ENCODE measurements at places on chromosomes 12 and 14.
A peak's percentile ranks its signal among the peaks of the same experiment; 100 is the strongest.

- no peak overlapping the region for H3K4me3 ChIP-seq
- no peaks in the 10 kb centered on the region for H3K36me3 ChIP-seq
- no peak for DNase-seq
- H3K4me1 ChIP-seq, result no peaks in the 10 kb centered on the region
- no peak overlapping the region for H3K27ac ChIP-seq
These were observed 22.1 kb downstream of the RASSF9 start for GRCh38 chr12:85814071-85814470.

DNA sequence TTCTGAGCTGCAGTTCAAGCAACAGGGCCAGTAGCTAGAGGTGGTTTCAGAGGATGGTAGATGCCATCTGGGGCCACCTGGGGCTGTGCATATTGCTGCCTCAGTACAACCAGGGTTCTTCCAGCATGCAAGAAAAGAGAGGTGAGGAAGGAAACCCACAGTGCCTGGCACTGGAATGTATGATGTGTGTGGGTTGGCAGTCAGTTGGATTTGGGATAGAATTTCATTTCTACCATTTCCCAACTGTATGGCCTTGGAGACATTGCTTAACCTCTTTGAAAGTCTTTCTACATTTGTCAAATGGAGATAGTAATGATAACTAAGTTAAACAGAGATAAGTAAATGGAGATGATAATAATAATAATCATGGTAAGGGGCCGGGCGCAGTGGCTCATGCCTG, 10.2 kb upstream of the LRRC10 start:
- H3K4me3 ChIP-seq, result no peak overlapping the region
- H3K27me3 ChIP-seq, result no peaks in the 10 kb centered on the region
- H3K27ac ChIP-seq, result no peak overlapping the region
- H3K36me3 ChIP-seq, result no peaks in the 10 kb centered on the region
- no peaks in the 10 kb centered on the region for H3K4me1 ChIP-seq

- H3K4me1 ChIP-seq, result peaks cover 5% of the 10 kb centered on the region
- no peak overlapping the region for H3K27ac ChIP-seq
- H3K36me3 ChIP-seq, result no peaks in the 10 kb centered on the region
- no peak for DNase-seq
- no peaks in the 10 kb centered on the region for H3K27me3 ChIP-seq
These were observed 6.2 kb downstream of the TMEM120B start for GRCh38 chr12:121718653-121719239.

DNA sequence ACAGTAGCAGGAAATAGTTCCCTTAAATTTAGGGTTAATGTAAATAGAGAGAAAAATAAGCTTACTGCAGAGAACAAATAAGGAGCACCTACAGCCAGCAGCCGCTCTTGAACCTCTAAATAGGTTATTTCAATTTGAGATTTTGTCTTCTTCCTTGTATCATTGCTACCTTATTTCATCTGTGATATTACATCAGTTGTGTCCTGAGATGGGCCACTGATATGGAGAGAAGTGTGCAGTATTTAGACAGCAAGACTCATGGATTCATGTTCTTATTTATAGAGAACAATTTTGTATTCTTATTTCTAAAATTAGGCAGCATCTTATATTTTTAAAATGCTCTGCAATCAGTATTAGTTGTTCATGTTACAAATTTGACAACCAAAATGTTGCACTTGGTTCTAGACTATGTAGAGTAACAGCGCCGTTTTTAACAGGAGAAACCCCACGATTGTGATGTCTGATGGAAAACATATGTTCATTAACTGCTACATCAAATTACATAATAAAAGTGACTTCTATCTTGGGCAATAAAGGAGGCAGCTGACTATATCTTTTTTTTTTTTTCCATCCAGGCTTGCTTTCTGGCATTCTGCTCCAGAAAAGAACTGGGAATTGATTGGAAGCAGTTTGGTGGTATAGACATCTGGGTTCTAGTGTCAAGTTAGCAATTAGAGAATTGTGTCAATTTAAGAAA, 117.9 kb downstream of the CAND1 start:
- no peaks in the 10 kb centered on the region for H3K36me3 ChIP-seq
- DNase-seq, result no peak
- H3K27ac ChIP-seq, result no peak overlapping the region
- no peaks in the 10 kb centered on the region for H3K27me3 ChIP-seq
- no peak overlapping the region for H3K4me3 ChIP-seq

DNA sequence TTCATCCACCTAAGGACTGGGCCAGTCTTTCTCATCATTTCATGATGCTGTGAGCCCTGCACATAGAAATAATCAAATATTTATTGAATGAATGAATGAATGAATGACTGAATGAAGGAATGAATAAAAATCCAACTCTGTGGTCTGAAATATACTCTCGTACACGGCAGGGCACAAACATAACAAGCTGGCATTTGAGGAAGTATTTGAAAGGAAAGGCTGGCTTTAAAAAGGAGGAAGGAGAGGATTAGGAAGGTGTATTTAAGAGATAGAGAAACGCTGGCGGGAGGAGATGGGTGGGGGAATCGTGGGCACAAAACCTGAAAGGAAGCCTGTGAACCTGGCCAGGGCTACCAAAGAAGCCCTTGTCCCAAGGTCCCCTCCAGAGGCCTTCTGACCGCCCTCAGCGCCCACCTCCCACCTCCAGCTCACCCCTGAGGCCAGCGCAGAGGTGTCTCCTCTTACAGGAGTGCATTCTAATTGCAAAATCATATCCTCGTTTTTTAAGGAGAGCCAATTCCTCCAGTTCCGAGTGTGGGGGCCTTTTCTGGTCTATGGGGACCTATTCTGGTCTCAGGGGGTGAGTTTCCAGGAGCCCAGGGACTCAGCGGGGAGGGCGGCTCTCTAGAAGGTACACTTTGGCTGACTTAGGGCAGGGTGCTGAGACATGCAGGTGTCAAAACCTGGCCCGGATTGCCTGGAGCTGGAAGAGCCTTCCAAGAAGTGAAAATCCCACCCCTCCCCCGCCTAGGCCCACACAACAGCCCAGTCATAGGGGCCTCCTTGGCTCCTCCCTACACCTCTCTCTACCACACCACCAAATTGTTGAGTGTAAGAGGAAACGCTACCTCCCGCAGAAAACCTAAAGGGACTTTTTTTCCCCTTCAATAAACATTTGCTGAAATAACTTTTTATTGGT, 8.7 kb upstream of the JDP2 start:
- no peaks in the 10 kb centered on the region for H3K4me1 ChIP-seq
- no peaks in the 10 kb centered on the region for H3K27me3 ChIP-seq
- H3K36me3 ChIP-seq, result no peaks in the 10 kb centered on the region
- peak overlapping the region; percentile 29 for H3K27ac ChIP-seq

- H3K36me3 ChIP-seq, result no peaks in the 10 kb centered on the region
- peaks cover 23% of the 10 kb centered on the region for H3K4me1 ChIP-seq
- no peak overlapping the region for H3K4me3 ChIP-seq
- H3K27ac ChIP-seq, result no peak overlapping the region
These were observed 125.4 kb downstream of the PRKD1 start for GRCh38 chr14:29802211-29802610.

- peaks cover 12% of the 10 kb centered on the region for H3K27me3 ChIP-seq
- H3K4me3 ChIP-seq, result no peak overlapping the region
- no peaks in the 10 kb centered on the region for H3K4me1 ChIP-seq
- no peaks in the 10 kb centered on the region for H3K36me3 ChIP-seq
- DNase-seq, result no peak
These were observed 92.5 kb upstream of the EIF5 start for GRCh38 chr14:103241531-103241930.

GRCh38 chr14:102594514-102595175, 2.2 kb downstream of the RCOR1 start:
- no peak overlapping the region for H3K4me3 ChIP-seq
- H3K27ac ChIP-seq, result peak overlapping the region; percentile 99
- no peaks in the 10 kb centered on the region for H3K27me3 ChIP-seq
- H3K4me1 ChIP-seq, result peaks cover 24% of the 10 kb centered on the region

- H3K27me3 ChIP-seq, result no peaks in the 10 kb centered on the region
- H3K4me3 ChIP-seq, result no peak overlapping the region
- no peak for DNase-seq
- no peaks in the 10 kb centered on the region for H3K4me1 ChIP-seq
- H3K27ac ChIP-seq, result no peak overlapping the region
These were observed 305.1 kb upstream of the GARIN2 start for GRCh38 chr14:66884149-66884548.

GRCh38 chr12:112303004-112303403, 79.2 kb downstream of the HECTD4 start:
- DNase-seq, result no peak
- H3K27me3 ChIP-seq, result no peaks in the 10 kb centered on the region
- H3K4me3 ChIP-seq, result no peak overlapping the region
- H3K36me3 ChIP-seq, result peaks cover 7% of the 10 kb centered on the region

GRCh38 chr12:112671564-112671963, 120.0 kb upstream of the RPH3A start:
- no peak overlapping the region for H3K4me3 ChIP-seq
- peaks cover 10% of the 10 kb centered on the region for H3K27me3 ChIP-seq
- no peaks in the 10 kb centered on the region for H3K36me3 ChIP-seq
- DNase-seq, result no peak
- H3K4me1 ChIP-seq, result no peaks in the 10 kb centered on the region

- H3K36me3 ChIP-seq, result no peaks in the 10 kb centered on the region
- H3K27me3 ChIP-seq, result no peaks in the 10 kb centered on the region
- DNase-seq, result no peak
- no peak overlapping the region for H3K4me3 ChIP-seq
- no peaks in the 10 kb centered on the region for H3K4me1 ChIP-seq
These were observed 120.1 kb downstream of the TTC7B start for GRCh38 chr14:90695997-90696660.

- H3K4me1 ChIP-seq, result peaks cover 28% of the 10 kb centered on the region
- H3K27me3 ChIP-seq, result peaks cover 55% of the 10 kb centered on the region
- no peak overlapping the region for H3K4me3 ChIP-seq
- H3K27ac ChIP-seq, result no peak overlapping the region
- H3K36me3 ChIP-seq, result no peaks in the 10 kb centered on the region
- DNase-seq, result no peak
These were observed 3.6 kb upstream of the HRK start for GRCh38 chr12:116884871-116885270.

DNA sequence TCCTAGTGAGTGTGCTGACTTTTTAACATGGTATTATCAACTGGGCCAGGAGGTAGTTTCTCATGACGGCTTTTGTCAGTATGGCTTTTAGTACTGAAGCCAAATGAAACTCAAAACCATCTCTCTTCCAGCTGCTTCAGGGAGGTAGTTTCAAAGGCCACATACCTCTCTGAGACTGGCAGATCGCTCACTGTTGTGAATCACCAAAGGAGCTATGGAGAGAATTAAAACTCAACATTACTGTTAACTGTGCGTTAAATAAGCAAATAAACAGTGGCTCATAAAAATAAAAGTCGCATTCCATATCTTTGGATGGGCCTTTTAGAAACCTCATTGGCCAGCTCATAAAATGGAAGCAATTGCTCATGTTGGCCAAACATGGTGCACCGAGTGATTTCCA, 141.1 kb downstream of the HMGA2 start:
- no peak overlapping the region for H3K4me3 ChIP-seq
- no peak overlapping the region for H3K27ac ChIP-seq
- H3K4me1 ChIP-seq, result no peaks in the 10 kb centered on the region
- H3K27me3 ChIP-seq, result no peaks in the 10 kb centered on the region
- no peak for DNase-seq
- no peaks in the 10 kb centered on the region for H3K36me3 ChIP-seq

DNA sequence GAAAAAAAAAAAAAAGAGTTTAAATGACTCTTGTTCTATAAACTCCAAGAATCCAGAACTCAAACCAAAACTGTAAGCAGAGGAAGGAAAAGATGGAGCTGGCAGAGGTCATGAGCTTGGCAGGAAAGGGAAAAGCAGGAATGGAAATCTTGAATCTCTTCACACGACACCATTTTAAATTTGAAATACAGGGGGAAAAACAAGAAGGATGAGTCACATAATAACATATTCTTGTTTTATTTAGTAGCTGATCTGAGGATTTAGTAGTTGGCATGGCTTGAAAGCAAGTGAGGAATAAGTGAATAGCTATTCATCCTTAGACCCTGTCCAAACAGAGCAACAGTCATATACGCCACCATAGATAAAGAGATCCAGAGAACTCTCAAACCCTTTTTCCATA, 35.0 kb downstream of the EPS8 start:
- no peaks in the 10 kb centered on the region for H3K4me1 ChIP-seq
- H3K27ac ChIP-seq, result no peak overlapping the region
- H3K4me3 ChIP-seq, result no peak overlapping the region
- no peak for DNase-seq

GRCh38 chr12:70928071-70928470, 7.5 kb upstream of the PTPRR start:
- no peak for DNase-seq
- no peaks in the 10 kb centered on the region for H3K27me3 ChIP-seq
- no peaks in the 10 kb centered on the region for H3K4me1 ChIP-seq
- no peak overlapping the region for H3K4me3 ChIP-seq
- no peak overlapping the region for H3K27ac ChIP-seq
- no peaks in the 10 kb centered on the region for H3K36me3 ChIP-seq

DNA sequence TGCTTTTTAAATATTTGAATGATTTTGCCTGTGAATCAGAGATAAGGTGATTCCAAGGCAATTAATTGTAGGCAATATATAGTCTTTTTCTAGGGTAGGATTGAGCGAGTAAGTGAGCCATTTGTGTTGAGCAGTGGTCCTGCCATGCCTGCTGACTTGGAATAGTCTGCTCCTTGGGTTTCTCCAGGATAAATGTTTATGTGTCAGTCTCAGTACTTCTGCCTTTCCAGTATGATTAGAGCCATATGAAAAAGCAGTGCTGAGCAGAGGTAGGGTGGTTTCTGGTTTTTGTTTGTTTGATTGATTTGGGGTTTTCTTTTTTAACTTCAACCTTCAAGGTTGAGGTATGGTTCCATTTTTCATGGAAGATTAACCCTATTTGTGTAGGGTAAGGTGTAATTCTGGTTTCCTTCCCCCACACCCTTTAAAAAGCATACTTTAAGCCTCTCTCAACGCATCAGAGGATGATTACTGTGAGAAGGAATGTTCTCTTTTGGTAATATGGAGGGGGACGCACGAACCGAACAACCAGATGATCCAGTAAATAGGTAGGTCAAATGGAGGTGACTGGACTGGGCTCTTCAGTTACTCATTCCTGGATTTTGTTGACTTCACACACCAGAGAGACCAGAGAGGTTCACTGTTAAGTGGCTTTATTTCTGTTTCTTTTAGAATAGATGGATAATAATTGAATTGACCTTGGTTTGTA, 22.7 kb downstream of the FRMD6 start:
- H3K4me3 ChIP-seq, result no peak overlapping the region
- H3K36me3 ChIP-seq, result no peaks in the 10 kb centered on the region
- no peaks in the 10 kb centered on the region for H3K4me1 ChIP-seq
- H3K27ac ChIP-seq, result no peak overlapping the region
- H3K27me3 ChIP-seq, result no peaks in the 10 kb centered on the region

DNA sequence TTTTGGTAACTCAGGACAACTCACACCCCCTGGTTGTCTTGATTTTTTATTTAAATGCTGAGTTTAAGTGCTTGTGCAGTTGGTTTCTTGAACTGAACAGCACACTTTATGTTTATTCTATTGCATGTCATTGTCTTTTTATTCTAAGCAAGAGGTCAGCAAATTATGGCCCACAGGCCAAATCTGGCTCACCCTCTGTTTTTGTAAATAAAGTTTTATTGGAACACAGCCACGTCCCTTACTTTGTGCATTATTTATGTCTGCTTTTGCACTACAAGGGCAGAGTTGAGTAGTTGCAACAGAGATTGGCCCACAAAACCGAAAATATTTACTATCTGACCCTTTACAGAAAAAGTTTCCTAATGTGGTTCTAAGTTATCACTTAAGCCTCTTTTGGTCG, 52.3 kb downstream of the SUDS3 start:
- no peaks in the 10 kb centered on the region for H3K36me3 ChIP-seq
- H3K27me3 ChIP-seq, result no peaks in the 10 kb centered on the region
- H3K4me3 ChIP-seq, result no peak overlapping the region
- peaks cover 11% of the 10 kb centered on the region for H3K4me1 ChIP-seq
- H3K27ac ChIP-seq, result no peak overlapping the region
- no peak for DNase-seq
